ENCODE measurements at places on chromosomes 11 and 22.

GRCh38 chr11:7563281-7563680 is 49.5 kb downstream of the PPFIBP2 start:
- H3K4me3 ChIP-seq = no peak overlapping the region
- H3K27ac ChIP-seq = peak overlapping the region; percentile 75
- no peaks in the 10 kb centered on the region for H3K27me3 ChIP-seq
- peaks cover 8% of the 10 kb centered on the region for H3K4me1 ChIP-seq
- H3K36me3 ChIP-seq = no peaks in the 10 kb centered on the region

DNA sequence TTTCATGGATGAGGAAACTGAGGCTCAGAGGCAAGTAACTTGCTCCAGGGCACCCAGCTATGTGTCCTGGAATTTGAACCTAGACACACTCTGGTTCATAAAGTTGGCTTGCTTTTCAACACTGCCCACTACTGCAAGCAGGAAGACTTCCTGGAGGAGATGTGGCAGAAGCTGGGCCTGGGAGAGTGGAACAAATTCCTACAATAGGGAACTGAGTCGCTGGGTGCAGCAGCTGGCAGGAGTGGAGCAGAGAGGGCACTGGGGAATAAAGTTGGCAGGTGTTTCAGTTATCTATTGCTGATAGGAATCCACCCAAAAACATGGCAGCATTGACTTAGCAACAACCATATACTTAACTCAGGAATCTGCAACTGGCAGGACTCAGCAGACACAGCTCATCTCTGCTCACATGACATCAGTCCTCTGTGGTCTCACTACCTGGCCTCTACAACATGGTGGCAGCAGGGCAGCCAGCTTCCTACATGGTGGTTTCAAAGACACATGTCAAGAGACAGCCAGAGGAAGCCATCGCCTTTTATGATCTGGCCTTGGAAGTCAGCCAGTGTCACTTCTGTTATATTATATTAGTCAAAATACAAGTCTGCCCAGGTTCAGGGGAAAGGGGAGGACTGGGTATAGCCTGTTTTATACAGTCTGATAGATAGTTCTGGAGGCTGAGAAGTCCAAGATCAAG is 10.6 kb upstream of the CARD10 start:
- H3K36me3 ChIP-seq = no peaks in the 10 kb centered on the region
- no peak for DNase-seq
- peaks cover 7% of the 10 kb centered on the region for H3K4me1 ChIP-seq
- H3K4me3 ChIP-seq = no peak overlapping the region
- H3K27me3 ChIP-seq = no peaks in the 10 kb centered on the region

GRCh38 chr11:17385492-17385891 is 3.0 kb downstream of the KCNJ11 start:
- DNase-seq = no peak
- no peak overlapping the region for H3K27ac ChIP-seq
- no peak overlapping the region for H3K4me3 ChIP-seq
- no peaks in the 10 kb centered on the region for H3K27me3 ChIP-seq
- no peaks in the 10 kb centered on the region for H3K4me1 ChIP-seq

DNA sequence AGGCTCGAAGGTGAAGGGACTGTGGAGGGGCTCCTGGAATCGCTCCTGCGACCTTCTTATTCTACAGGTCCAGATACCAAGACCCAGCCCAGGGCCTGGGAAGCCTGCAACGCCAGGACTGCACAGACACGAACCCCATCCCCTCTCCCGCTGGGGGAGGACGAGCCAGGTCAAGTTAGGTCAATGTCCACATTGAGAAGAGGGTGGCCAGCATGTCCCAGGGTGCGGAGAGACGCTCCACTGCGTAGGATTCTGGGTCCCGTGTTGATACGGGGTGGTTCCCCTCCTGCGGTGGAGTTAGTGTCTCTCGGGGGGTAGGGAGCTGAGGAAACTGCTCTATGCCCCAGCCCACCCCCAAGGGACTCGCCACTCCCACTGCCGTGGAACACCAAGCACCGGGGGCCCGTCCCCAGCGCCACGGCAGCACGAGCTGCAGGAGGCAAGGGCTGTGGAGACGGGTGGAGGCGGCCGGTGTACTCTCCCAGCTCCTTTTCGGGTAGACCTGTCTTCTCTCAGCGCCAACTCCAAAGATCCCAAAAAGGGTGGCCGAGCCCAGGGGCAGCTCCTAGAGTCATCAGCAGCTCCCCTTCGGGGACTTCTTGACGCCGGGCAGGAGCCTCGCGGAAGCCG is 1.6 kb downstream of the GSC2 start:
- H3K36me3 ChIP-seq = no peaks in the 10 kb centered on the region
- no peaks in the 10 kb centered on the region for H3K4me1 ChIP-seq
- H3K27me3 ChIP-seq = peaks cover 63% of the 10 kb centered on the region

DNA sequence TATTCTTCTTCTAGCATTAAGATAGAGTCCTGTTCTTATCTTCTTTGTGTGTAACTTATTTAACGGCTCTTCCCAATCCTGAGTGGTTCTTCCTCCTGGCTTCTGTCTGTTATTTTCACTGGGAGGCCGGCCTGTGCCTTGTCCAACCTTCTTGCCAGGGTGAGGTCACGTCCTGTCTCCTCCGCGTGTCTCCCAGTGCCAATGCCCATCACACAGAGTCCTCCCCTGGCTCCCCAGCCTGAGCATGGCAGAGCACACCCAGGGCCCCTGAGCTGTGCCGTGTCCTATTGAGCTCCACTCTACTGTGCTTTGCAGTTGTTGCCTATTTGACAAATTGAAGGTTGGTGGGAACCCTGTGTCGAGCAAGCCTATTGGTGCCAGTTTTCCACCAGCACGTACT is 487.3 kb downstream of the BRD1 start:
- H3K27ac ChIP-seq = no peak overlapping the region
- no peaks in the 10 kb centered on the region for H3K4me1 ChIP-seq
- H3K36me3 ChIP-seq = no peaks in the 10 kb centered on the region
- no peak for DNase-seq
- no peak overlapping the region for H3K4me3 ChIP-seq
- no peaks in the 10 kb centered on the region for H3K27me3 ChIP-seq

DNA sequence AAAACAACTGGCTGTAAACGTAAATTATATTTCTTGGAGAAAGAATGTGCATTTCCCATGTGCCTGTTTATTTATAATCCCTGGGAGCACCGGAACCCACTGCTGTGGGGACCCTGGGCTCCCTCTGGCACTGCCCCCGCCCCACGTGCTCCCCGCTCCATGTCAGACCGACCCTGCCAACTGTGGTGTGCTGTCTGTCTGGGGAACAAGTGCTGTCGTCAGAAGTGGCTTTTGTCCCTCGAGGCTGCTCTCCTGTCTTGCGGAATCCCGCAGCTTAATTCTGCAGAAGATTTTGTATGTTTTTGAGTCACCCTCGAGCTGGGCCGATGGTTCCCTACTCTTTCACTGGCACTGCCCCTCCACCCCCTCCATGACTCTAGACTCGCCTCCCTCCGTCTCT is 2.4 kb downstream of the LRRC10B start:
- H3K27ac ChIP-seq = no peak overlapping the region
- H3K4me3 ChIP-seq = no peak overlapping the region
- peaks cover 19% of the 10 kb centered on the region for H3K27me3 ChIP-seq
- H3K4me1 ChIP-seq = peaks cover 28% of the 10 kb centered on the region

DNA sequence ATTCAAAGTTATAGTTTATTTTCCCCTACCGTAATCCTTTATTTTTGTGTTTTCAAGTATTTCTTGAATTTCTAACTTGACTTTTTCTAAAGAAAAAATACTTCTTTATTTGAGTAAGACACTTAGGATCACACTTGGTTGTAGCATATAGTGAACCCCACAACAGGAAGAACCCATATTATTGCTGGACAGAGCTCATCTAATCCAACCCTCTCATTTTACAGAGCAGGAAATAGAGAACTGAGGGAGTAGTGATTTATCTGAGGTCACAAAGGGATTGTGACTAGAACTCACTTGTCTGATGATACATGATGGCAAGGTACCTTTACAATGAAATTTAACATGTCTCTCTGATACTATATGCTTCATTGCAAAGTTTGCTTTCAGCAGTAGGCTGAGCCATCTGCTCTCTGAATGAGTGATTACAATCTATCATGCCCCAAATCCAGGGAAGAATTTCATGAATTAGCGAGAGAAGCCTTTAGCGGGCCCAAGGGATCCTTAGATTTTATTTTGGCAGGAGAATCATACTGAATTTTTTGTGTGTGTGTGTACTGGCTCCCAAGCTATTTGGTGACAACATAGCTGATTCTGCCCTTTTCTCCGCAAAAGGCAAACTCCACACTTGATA is 9.8 kb downstream of the SLC17A6 start:
- no peaks in the 10 kb centered on the region for H3K4me1 ChIP-seq
- no peak for DNase-seq
- H3K36me3 ChIP-seq = no peaks in the 10 kb centered on the region
- no peak overlapping the region for H3K4me3 ChIP-seq

GRCh38 chr11:11045156-11045930 is 187.5 kb upstream of the ZBED5 start:
- H3K36me3 ChIP-seq = no peaks in the 10 kb centered on the region
- H3K4me3 ChIP-seq = no peak overlapping the region
- H3K4me1 ChIP-seq = no peaks in the 10 kb centered on the region

- DNase-seq = no peak
- H3K4me3 ChIP-seq = no peak overlapping the region
- no peak overlapping the region for H3K27ac ChIP-seq
Observed at GRCh38 chr22:30186510-30186909, 60.0 kb downstream of the LIF start.

DNA sequence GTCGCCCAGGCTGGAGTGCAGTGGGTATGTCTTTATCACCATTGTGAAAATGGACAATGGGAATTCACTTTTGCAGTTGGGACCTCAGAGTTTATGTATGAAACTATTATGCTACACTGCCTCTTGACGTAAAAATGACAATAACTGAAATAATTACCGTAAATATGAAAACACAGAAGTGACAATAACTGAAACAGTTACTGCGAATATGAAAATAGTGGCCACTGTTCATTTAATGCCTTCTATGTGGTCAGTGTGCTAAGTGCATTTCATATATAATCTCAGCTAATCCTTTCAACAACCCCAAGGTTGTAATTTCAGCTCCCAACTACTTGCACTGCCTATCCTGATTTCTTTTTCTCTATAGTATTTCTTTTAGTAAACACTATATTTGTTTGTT is 5.9 kb upstream of the RTCB start:
- H3K36me3 ChIP-seq = no peaks in the 10 kb centered on the region
- no peak overlapping the region for H3K4me3 ChIP-seq
- no peak overlapping the region for H3K27ac ChIP-seq
- H3K4me1 ChIP-seq = no peaks in the 10 kb centered on the region
- peaks cover 39% of the 10 kb centered on the region for H3K27me3 ChIP-seq
- no peak for DNase-seq

DNA sequence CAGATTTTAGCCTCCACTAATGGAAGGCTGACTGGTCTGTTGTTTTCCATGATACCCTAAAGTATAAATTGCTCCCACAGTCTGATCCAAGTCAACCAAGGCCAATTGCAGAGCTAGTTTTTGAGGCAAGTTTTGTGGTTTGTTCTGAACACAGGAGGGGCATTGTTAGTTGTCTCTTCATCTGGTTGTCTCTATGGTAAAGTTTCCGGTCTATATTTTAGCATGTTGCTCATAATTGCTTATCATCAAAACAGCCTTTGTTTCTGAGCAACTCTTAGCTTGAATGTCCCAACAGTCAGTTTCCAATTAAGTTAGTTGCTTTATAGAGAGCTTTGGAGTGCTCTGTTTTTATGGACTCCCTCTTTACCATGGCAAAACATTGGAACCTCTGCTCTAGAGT is 217.6 kb upstream of the CARD18 start:
- H3K27me3 ChIP-seq = no peaks in the 10 kb centered on the region
- H3K36me3 ChIP-seq = no peaks in the 10 kb centered on the region
- H3K4me1 ChIP-seq = no peaks in the 10 kb centered on the region
- DNase-seq = no peak

GRCh38 chr11:130510407-130511006 is 62.1 kb downstream of the ADAMTS15 start:
- DNase-seq = no peak
- peak overlapping the region; percentile 50 for H3K27ac ChIP-seq
- H3K36me3 ChIP-seq = no peaks in the 10 kb centered on the region
- H3K4me3 ChIP-seq = no peak overlapping the region

GRCh38 chr22:30948930-30949342 is 19.6 kb downstream of the MORC2 start:
- H3K36me3 ChIP-seq = peaks cover 3% of the 10 kb centered on the region
- no peak for DNase-seq
- no peak overlapping the region for H3K4me3 ChIP-seq
- H3K27me3 ChIP-seq = no peaks in the 10 kb centered on the region
- H3K27ac ChIP-seq = no peak overlapping the region

DNA sequence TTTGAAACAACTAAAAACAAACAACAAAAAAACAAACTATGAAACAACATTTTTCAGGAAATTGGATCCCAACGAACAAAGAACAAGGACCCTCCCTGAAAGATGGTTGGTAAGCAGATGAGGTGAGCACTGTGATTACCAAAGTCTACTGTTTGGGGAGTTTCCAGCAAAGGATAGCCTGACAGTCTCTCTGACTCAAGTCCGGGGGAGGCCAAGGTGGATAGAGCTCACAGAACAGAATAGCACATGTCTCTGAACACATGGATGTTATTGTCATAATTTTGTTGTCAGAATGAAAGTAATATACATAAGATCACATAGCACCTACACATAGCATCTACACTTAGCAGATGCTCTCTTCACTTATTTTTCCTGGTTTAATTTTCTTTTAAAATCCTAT is 501.3 kb upstream of the TENM4 start:
- H3K4me1 ChIP-seq = no peaks in the 10 kb centered on the region
- H3K27me3 ChIP-seq = no peaks in the 10 kb centered on the region
- no peak overlapping the region for H3K27ac ChIP-seq
- no peak for DNase-seq

- H3K4me1 ChIP-seq = no peaks in the 10 kb centered on the region
- H3K27ac ChIP-seq = no peak overlapping the region
- no peaks in the 10 kb centered on the region for H3K36me3 ChIP-seq
- H3K4me3 ChIP-seq = no peak overlapping the region
- no peaks in the 10 kb centered on the region for H3K27me3 ChIP-seq
- no peak for DNase-seq
Observed at GRCh38 chr11:74689666-74690065, 41.6 kb downstream of the CHRDL2 start.

DNA sequence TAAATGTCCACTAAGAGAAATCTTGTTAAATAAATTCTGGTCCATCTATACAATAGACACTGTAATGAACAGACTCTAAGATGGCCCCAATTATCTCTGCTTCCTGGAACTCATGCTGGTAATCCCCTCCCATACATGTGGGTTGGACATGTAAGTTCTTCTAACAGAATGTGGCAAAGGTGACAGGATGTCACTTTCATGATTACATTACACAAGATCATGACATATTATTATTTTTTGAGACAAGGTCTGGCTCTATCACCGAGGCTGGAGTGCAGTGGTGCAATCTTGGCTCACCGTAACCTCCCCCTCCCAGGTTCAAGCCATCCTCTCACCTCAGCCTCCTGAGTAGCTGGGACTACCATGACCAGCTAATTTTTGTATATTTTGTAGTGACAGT is 14.6 kb upstream of the NDUFC2 start:
- H3K27me3 ChIP-seq = no peaks in the 10 kb centered on the region
- no peak overlapping the region for H3K27ac ChIP-seq
- no peak overlapping the region for H3K4me3 ChIP-seq

GRCh38 chr11:130023204-130023603 is 20.6 kb upstream of the PRDM10 start:
- no peaks in the 10 kb centered on the region for H3K36me3 ChIP-seq
- H3K27me3 ChIP-seq = no peaks in the 10 kb centered on the region
- H3K4me1 ChIP-seq = no peaks in the 10 kb centered on the region
- DNase-seq = no peak

All from hepatocyte (in vitro differentiated cells).